ENCODE measurements at places on chromosomes 2 and 18. TPM values are rescaled to one million over a fixed set of nuclear protein-coding genes. Genes with fewer than 3 reads are reported as not detected.

The ZNF521 gene
- not detected for total RNA-seq

The SERPINB10 gene
- not detected for total RNA-seq

DNA sequence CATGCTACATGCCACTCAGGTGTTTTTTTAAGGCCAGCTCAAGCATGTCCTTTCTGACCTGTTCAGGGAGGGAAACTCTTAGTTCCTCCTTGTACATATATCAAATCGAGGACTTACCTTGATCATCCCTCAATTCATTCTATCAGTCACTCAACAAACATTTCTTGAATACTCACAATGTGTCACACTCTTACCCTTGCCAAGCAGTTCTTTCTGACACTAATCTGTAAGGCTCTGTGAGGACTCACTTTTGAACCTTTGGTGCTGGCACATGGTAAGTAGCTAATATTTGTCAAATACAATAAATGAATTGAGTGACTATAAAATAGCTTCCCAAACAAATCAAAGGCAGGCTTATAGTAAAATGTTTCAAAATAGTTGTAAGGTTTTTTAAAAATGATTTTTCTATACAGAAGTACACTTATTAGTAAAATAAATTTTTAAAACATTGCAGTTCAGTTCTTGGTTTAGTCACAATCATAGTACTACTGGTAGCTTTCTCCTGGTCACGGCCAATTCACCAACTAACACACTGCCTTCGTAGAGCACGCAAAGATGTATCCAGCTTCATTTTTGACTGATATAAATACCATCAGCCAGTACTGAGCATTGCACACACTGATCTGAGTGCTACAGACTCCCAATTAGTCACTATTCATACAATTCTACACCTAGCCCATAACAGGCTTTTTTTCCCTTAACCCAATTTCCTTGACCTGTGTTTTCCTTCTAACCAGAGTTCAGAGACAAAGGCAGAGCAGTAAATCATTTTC is 50.9 kb downstream of the ZEB2 start:
- peaks cover 8% of the 10 kb centered on the region for H3K4me1 ChIP-seq
- no peak overlapping the region for H3K4me3 ChIP-seq
- H3K27me3 ChIP-seq = peaks cover 14% of the 10 kb centered on the region

GRCh38 chr2:208541461-208541988 is 134.9 kb downstream of the PTH2R start:
- no peaks in the 10 kb centered on the region for H3K27me3 ChIP-seq
- no peak for DNase-seq
- H3K4me3 ChIP-seq = no peak overlapping the region
- H3K36me3 ChIP-seq = no peaks in the 10 kb centered on the region
- no peaks in the 10 kb centered on the region for H3K4me1 ChIP-seq

DNA sequence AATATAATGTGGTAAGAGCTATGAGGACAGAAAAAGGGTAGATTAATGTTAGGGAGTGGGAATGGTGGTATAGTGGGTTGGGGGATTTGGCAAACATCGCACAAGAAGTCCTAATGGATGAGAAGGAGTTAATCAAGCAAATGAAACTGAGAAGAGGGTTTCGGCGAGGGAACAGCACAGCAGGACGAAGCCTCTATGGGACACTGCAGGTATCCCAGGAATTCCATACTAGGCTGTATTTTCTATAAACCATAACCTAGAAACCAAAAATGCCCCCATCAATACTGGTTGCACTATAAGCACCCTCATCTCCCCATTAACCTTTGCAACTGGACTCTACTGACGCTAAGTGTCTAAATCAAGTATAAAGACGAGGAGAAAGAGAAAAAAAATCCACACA is 10.3 kb downstream of the WDFY1 start:
- no peaks in the 10 kb centered on the region for H3K36me3 ChIP-seq
- no peak overlapping the region for H3K4me3 ChIP-seq
- H3K27me3 ChIP-seq = no peaks in the 10 kb centered on the region
- H3K27ac ChIP-seq = peak overlapping the region; percentile 46
